Lung microvascular endothelial cell (primary cell): ENCODE measurements at places on chromosomes 4 and X. TPM values are rescaled to one million over a fixed set of nuclear protein-coding genes. Genes with fewer than 3 reads are reported as not detected.

Gene SPATA4
- total RNA-seq = not detected in 2 replicates

Gene LRIT3
- total RNA-seq = under 0.01 TPM in 1 of 2 replicates, not detected in the other

Gene JCHAIN
- not detected in 2 replicates for total RNA-seq

Gene MAGEB17
- not detected in 2 replicates for total RNA-seq

Gene YY2
- total RNA-seq = 0.65 and 0.79 TPM in 2 replicates

Gene ZFP42
- under 0.01 TPM in 1 of 2 replicates, not detected in the other for total RNA-seq

Gene NR3C2
- 4.6 TPM in 2 replicates for total RNA-seq

Gene EREG
- not detected in 2 replicates for total RNA-seq

Gene SASH3
- total RNA-seq = not detected in 2 replicates

Gene RASGEF1B
- total RNA-seq = under 0.01 TPM in 1 of 2 replicates, not detected in the other

GRCh38 chrX:24828600-24828999 is 134.9 kb downstream of the POLA1 start:
- no peak for DNase-seq

- DNase-seq = no peak
Observed at GRCh38 chr4:129379429-129379828, 283.5 kb downstream of the C4orf33 start.

- no peak for DNase-seq
Observed at GRCh38 chr4:117783716-117784115, 250.6 kb upstream of the NDST3 start.

DNA sequence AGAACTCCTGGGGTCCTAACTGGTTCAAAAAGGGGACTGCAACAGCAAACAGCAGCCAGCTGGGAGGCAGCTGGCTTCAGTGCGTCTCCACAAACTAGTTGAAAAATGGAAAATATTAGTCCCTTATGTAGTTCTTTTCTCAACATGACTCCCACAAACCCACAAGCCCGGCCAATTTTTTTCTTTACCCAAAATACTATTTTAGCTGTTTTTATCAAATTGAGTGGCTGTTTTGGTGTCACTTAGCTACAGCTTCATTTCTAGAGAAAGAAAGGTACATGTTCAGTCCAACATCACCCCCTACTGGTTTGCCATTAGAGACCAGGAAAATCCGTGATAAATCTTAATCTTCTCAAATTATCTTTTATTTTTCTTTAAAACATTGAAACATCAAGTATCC is 97.2 kb downstream of the GUCY2F start:
- DNase-seq = peak; percentile 54

DNA sequence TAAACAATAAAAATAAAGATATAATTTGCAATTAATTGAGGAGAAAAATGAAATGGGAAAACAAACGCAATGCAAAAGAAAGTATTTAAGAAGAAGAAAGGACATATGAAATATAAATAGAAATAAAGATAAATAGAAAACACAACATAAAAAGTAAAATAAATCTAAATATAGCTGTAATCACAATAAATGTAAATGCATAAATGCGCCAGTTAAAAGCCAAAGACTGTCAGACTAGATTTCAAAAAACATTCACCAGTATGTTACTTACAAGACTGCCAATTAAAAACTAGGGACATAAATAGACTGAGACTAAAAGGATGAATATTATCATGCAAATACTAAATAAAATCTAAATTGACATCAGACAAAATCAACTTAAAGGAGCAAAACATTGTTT is 102.4 kb downstream of the KDR start:
- no peak for DNase-seq

- no peak for DNase-seq
Observed at GRCh38 chr4:38453253-38453881, 210.6 kb upstream of the KLF3 start.

GRCh38 chr4:80489798-80490197 is 154.3 kb downstream of the CFAP299 start:
- no peak for DNase-seq

DNA sequence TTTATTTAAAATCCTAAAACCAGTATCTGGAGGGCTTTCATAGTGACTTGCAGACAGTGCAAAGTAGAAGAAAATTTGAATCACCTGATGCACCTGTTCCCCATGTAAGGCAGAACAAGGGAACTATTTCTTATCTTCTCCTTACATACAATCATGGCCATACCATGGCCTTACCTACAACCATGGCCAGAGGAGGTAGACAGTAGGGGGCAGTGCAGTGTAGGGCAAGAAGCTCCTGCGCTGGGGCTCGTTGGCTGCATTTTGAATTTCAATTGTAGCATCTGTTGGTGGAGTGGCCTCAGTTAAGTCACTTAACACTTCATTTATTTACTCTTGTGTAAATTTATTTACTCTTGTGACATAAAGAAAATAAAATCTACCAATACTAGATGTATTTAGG is 33.0 kb downstream of the GALNTL6 start:
- peak; percentile 45 for DNase-seq

- DNase-seq = no peak
Observed at GRCh38 chr4:58507079-58507478, 1396.9 kb upstream of the IGFBP7 start.

- DNase-seq = no peak
Observed at GRCh38 chr4:89295415-89295927, 12.1 kb downstream of the GPRIN3 start.

DNA sequence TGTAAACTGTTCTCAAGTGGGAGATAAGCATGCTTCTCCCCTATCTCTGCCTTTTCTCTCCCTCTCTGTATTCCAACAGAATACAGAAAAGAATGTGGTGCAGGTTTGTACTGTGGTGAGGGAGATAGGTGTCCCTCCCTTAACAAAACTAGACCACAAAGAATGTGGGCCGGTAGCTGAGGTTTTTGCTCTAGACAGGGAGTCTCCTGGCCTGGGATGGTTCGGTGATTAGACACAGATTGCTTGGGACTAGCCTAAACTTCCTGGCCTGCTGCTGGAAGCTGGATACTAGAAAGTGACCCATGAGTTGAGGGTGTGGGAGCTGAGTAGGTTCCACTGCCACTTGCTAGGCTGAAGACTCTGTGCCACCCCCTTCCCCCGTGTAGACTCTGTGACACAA is 143.0 kb downstream of the CXXC4 start:
- DNase-seq = no peak

DNA sequence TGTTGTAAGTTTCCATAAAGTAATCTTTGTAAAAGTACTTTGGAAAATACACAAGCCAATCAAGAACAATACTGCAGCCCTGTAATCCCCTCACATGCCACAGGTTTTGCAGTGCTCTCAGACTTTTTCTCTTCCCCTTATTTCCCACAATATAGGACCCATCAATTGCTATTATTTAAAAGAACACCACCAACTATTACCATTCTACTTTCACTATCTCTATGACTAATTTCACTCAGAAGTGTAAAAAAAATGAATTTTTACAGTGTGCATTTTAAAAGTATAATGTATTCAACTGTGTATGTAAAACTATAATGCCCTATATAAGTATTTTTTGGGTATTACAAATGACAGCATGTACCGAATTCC is 1.7 kb downstream of the ATP8A1 start:
- DNase-seq = no peak

DNA sequence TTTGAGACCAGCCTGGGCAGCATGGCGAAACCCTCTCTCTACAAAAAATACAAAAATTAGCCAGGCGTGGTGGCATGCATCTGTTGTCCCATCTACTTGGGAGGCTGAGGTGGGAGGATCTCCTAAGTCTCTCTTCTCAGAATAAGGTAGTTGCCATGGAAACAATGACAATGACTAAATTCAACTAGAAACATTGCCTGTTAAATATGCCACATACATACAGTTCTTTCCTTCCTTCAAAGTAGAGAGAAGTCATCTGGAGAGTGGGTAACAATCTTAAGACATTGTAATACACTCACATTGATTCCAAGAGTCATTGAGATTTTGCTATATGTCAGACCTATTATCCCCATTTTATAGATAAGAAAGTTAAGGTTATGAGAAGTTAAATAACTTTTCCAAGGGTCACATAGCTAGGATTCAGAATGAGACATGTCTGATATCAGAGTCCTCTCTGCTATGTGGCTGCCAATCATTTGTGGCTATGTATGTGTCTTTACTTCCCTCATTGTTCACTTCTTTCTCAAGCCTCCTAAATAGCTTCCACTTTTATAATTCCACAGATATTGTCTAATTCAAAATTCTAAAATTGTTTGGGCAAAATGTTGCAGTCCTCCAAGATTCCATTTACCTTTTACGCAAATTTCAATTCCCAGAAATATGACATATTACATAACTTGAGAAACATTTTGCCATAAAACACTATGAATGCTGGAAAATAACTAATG is 37.2 kb upstream of the RAPGEF2 start:
- no peak for DNase-seq

- DNase-seq = no peak
Observed at GRCh38 chr4:140110542-140111215, 43.3 kb downstream of the MAML3 start.

GRCh38 chr4:176186671-176187395 is 8.6 kb downstream of the SPATA4 start:
- DNase-seq = no peak

GRCh38 chr4:119087121-119087520 is 48.5 kb upstream of the MYOZ2 start:
- DNase-seq = peak; percentile 16

- no peak for DNase-seq
Observed at GRCh38 chr4:187218705-187219245, 495.1 kb upstream of the FAT1 start.

DNA sequence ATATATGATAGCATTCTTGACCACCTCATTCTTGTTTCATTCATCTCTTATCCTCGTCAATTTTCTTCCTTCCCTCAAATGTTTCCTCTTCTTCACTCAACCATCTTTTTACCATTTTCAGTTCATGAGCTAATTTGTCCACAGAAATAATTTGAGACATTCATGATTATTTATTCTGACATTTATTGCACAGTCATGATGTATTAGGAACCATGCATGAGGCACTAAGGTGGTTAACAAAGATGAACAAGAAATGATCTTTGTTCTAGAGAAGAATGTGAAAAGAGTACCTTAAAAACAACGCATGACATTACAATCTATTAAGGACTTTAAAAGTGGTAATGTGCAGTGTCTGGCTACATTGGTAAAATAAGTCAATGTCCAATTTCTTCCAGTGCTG is 27.9 kb downstream of the TEC start:
- DNase-seq = no peak

- DNase-seq = no peak
Observed at GRCh38 chr4:185700048-185700447, 111.9 kb downstream of the SORBS2 start.

DNA sequence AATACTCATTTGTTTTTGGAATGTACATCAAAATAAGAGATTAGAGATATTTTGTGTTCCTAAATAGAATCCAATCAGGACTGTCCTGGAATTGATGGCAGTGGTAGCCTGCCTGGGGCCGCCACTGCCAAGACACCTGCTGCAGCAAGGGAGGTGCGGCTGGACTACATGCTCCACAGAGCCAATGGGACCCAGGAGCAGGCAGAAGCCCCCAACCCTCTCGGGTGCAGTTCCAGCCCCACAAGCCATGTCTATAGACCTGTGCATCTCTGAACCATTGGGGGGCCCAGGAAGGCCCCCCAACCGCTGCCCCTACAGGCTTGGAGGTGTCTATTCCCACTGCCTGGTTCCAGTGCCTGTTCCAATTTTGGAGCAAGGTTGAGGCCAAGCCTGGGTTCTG is 1524.3 kb downstream of the PCDH18 start:
- no peak for DNase-seq

GRCh38 chr4:139901531-139902320 is 236.1 kb downstream of the MGST2 start:
- no peak for DNase-seq

GRCh38 chrX:71949844-71950445 is 39.3 kb downstream of the NHSL2 start:
- DNase-seq = no peak
